ENCODE measurements at places on chromosomes 16 and 17.
A peak's percentile ranks its signal among the peaks of the same experiment; 100 is the strongest.

GRCh38 chr17:72379516-72379915 is 258.7 kb downstream of the SOX9 start:
- no peak for DNase-seq

- DNase-seq, result no peak
Observed at GRCh38 chr16:9042964-9043680, 48.3 kb upstream of the HAPSTR1 start.

- DNase-seq, result no peak
Observed at GRCh38 chr17:49878931-49879904, 31.3 kb upstream of the TAC4 start.

GRCh38 chr17:63805591-63805990 is 21.6 kb upstream of the PSMC5 start:
- no peak for DNase-seq

DNA sequence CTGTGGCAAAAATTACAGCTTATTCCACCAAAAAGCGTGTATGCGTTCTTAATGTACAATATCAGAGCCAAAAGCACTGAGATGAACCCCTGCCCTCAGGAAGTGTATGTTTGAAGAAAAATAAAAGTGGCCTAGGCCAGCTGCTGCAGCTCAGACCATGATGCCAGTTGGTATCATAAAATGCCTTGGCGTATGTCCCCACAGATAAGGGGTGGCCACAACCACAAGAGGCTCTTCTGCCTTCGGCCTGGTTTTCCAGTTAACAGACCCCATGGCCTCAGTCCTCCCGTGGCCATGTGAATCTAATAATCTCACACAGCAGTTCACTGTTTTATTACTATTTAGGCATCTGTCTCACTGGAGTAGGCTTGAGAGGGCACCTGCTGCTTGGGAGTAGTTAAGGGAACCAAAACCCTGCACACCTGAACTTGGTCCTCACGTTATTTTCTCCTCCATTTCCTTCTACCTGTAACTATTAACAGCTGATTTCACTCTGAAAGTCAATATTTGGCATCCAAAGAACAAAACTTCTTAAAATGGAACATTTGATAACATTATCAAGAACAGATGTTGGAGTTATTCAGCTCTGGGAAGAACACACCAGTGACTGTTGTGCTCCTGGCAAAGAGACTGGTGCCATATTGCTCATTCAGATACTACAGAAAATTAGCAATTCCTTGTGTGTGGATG is 34.8 kb upstream of the ERN1 start:
- DNase-seq, result no peak

DNA sequence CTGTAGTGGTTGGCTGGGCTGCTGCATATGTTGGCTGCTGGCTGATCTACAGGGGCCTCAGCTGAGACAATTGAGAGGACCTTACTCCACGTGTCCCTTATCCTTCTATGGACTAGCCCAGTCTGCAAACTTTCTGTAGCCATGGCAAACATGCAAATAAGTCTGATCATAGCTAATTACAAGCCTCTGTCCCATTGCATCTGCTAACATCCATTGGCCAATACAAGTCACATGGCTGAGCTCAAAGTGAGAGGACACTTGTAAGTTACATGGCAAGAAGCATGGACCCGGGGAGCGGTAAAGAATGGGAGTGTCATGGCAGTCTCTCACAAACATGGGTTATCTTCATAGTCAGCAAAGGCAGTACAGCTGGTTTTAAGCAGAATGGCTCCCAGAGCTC is 11.6 kb upstream of the IL4R start:
- DNase-seq, result no peak

- DNase-seq, result no peak
Observed at GRCh38 chr17:44581868-44582267, 24.6 kb downstream of the FZD2 start.

- no peak for DNase-seq
Observed at GRCh38 chr16:3823427-3823826, 57.1 kb downstream of the CREBBP start.

- DNase-seq, result no peak
Observed at GRCh38 chr16:69501956-69502745, 63.6 kb upstream of the NFAT5 start.

- peak; percentile 59 for DNase-seq
Observed at GRCh38 chr17:21549107-21549687, 143.1 kb upstream of the KCNJ18 start.

DNA sequence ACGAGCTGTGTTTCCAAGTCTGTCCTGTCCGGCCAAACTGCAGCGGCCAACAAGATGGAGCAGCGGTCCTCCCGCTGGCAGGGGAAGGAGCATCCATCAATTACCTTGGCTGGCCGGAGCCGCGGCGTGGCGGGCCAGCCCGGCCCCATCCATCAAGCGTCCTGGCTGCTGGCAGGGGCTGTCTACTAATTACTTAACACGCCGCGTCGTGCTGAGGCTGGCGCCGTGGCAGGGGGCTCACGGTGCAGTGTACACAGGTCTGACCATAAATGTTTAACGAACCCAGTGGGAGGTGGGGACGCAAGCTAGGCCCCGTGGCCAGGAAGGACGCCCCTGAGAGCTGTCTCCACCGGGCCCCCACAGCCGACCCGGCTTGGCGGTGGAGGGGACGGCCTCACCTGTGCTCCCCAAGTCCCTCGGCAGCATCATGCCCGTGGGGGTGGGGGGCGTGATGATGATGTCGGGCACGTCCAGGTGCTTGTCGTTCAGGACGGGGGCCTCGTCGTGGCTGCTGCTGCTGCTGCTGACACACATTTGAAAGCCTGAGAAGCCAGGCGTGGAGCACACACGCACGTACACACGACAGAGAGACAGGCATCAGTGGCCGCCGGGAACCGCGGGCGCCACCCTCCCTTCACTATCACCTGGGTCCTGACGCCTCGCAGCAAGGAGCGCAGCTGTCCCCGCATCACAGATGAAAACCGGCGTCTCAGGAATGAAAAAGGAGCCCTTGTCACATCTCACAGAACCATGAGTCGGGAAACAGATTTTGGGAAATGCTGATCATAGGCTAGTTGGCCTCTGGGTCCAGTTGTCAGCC is 21.2 kb upstream of the GINS2 start:
- DNase-seq, result no peak

DNA sequence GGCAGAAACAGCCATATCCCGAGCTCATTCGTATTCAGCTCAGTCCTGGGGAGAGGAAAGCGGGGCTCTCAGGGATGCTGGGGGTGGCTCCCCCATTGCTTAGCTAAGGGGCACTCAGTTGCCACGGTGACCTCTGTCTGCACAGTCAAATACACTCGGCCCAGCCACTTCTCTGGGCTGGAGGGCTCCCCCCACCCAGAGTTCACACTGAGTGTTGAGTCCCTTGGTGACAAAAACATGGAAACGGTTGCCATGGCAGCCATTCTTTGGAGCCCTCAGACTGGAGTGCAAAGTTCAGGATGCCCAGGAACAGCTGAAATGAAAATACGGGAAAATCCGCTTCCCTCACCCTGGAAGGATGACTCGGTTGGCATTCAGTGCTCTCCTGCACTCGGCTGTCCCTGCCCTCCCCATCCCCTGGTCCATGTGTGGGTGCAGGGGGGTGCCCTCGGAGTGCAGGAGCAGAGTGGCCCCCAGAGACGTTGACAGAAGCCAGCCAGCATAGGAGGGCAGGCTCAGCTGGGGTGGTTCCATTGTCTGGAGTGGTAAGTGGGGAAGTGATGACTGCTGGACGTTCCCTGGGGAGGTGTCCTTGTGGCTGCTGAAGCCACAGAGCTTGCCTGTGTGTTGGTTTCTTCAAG is 216.5 kb downstream of the NTN1 start:
- no peak for DNase-seq

- DNase-seq, result peak; percentile 21
Observed at GRCh38 chr16:69190598-69190997, 3.6 kb downstream of the SNTB2 start.

GRCh38 chr17:47225436-47225858 is 16.3 kb downstream of the MYL4 start:
- DNase-seq, result no peak

DNA sequence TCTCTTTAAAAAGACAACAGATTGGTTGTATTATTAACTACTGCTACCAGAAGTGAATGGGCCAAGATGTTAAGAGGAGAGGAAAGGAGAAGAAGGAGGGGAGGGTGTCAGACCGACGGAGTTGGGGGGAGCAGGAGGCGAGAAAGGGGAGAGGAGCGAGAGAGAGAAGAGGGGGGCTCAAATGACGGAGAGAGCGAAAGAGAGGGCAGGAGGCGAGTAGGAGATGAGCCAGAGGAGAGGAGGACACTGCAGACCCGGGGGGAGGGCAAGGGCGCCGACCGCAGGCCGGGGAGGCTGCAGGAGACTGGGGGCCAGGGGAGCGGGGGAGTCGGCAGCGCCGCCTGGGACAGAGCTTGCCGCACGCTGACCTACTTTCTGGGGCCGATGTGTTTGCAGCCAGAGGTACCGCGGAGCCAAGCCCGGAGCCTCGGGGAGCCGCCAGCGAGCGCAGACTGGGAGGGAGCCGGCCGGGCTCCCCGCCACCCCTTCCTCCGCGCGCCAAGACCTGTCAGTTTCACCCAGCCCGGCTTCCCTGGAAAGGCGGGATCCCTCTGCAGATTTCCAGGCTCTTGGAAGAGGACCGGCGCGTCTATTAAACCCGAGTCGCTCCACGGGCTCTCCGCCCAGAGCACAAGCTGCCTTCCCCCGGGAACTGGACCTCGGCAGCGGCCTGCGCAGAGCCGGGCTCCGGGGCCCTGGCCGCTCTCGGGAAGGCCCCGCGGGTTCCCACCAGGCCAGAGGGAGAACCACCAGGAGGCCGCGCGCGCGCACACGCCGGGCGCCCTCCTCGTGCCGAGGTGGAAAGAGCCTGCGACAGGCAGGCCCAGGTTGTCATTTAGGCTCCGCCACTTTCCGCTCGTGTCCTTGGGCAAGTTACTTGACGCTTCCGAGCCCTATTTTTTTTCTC is 74.6 kb downstream of the CMC2 start:
- DNase-seq, result peak; percentile 34

DNA sequence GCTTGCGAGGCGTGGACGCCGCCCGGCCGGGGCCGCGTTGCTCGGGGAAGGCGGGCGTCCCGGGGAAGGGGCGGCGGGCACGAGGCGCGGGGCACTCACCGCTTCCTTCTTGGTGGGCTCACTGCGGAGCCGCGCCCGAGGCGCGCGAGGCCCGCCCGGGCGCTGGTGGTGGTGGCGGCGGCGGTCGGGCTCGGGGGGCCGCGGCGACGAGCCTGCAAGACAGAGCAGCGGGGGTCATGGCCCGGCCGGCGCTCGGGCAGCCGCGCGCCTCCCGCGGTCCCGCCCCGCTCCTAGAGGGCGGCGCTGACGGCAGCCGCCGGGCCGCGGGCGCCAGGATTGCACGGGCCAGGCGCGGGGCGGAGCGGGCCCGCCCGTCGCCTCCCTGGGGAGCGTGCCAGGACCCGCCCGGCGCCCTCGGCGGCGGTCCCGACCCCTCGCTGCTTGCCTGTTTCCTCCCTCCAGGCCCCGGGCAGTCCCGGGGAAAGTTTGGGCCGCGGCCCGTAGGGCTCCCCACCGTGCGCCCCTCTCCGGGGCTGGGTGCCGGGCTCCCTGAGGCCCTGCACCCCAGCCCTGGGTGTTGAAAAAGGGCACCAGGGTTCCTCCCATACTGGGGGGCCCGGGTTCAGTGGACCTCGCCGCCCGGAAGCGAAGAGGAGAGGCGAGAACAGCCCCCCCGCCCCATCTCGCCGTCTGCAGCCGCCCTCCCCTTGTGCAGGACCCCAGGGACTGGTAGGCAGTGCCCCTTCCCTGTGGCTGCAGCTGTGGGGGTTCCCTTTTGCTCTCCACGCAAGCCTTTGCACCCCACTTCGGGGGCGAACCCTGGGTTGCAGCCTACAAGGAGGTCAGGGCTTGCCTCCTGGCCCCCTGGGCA is at the start of gene C16orf74:
C16orf74 (minus strand) TSS at position 270 of the 871 bp plus-strand sequence. CDS start 15,879 bp downstream, outside the sequence.
- DNase-seq, result peak; percentile 14

DNA sequence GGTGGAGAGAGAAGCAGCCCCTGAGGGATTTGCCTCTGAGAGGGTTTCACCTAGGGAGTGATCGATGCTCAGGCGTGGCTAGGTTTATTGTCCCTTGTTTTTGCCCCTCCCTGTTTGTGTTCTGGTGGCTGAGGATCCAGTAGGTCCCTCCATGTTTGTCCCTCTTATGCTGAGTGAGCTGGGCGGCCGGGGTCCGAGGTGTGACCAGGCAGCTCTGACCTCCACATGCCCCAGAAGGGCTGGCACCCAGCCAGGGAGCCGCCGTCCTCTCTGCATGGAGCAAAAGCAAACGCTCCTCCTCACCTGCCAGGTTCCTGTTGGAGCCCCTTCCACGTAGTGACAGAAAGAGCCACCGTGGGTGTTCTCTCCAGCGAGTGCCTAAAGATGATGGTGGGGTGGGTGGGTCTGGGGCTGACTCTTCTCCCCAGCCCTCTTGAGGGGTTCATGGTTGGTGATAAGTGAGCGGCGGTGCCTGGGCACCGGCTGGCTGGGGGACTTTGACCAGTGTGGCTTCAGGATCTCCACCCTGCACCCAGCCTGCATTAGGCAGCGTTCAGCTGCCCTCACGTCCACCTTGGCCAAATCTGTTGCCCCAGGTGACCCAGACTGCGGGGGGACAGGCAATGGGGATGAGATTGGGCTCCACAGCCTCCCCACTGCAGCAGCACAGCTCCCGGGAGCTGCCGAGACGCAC is 14.1 kb upstream of the NUDT16L1 start:
- no peak for DNase-seq

GRCh38 chr16:89612415-89613166 is 851 bp upstream of the DPEP1 start:
- no peak for DNase-seq

- DNase-seq, result peak; percentile 86
Observed at GRCh38 chr17:7843536-7844291, 9.7 kb downstream of the KDM6B start.

DNA sequence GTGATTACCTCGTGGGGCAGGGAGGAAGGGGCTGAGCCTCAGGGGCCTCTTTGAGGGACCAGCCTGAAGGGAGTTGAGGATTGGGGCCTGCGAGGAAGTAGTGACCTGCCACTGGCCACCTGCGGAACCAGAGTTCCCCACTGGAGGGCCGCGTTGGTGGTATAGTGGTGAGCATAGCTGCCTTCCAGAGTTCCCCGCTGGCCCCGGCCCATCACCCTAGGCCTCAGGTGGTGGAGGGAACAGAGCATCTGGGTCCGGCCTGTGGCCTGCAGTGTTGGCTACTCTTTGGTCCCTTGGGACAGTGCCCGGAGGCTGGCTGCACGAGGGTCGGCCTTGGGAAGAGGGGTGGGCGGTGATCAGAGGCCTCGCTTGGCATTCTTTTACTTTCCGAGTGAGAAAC is 20.5 kb downstream of the MGAT5B start:
- no peak for DNase-seq

Data from activated CD4-positive, alpha-beta T cell treated with anti-CD3 and anti-CD28 coated beads, Interleukin-2, Interleukin-6, amounts not matched to agents 100 ng/mL and 50 ng/mL, durations not matched to agents 16 hours and 8 hours (primary cell).